ENCODE measurements at places on chromosomes 7 and 10.

DNA sequence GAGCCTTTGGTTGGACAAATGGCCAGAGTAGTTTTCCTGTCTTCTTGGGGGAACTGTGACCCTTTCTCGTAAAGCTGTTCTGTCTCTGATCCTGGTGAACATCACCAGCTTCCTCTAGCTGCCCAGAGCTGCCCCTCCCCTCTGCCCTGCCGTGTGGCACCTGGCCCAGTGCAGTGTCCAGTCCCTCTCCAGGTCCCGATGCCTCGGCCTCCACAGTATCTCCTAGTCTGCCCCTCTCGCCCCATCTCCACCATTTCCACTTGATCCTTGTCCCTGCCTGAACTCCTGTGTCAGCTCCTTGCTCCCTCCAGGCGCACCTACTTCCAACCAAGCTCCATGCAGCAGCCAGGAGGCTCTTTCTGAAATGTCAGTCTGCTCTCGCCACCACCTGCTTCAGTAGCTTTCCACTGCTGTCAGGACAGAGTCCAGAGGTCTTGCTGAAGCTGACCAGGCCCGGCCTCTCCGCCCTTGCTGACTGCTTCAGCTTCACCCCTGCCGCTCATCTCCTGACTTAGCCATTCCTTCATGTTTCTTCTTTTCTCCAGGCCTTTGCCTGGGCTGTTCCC, 133.6 kb downstream of the GRK5 start:
- no peak for DNase-seq

- no peak for DNase-seq
Observed at GRCh38 chr7:79749856-79750255, 296.4 kb upstream of the MAGI2 start.

- DNase-seq: no peak
Observed at GRCh38 chr7:15418264-15418663, 143.6 kb downstream of the AGMO start.

DNA sequence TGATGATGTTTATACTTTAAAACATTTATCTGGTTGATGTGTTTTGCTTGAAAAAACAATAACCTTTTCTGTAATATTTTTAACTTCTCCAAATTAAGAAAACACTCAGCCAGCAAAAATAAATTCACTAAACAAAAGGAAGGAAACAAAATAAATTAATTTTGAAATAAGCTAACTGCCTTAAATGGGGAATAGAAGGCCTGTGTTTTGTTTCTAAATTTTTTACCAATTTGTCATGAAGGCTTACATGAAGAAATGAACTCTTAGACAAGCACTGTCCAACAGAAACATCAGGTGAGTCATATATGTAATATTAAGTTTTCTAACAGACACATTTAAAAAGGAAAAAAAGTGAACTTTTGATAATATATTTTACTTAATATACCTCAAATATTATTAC, 68.5 kb downstream of the LRRN3 start:
- no peak for DNase-seq

GRCh38 chr7:98470485-98471240, 69.8 kb upstream of the BAIAP2L1 start:
- no peak for DNase-seq

DNA sequence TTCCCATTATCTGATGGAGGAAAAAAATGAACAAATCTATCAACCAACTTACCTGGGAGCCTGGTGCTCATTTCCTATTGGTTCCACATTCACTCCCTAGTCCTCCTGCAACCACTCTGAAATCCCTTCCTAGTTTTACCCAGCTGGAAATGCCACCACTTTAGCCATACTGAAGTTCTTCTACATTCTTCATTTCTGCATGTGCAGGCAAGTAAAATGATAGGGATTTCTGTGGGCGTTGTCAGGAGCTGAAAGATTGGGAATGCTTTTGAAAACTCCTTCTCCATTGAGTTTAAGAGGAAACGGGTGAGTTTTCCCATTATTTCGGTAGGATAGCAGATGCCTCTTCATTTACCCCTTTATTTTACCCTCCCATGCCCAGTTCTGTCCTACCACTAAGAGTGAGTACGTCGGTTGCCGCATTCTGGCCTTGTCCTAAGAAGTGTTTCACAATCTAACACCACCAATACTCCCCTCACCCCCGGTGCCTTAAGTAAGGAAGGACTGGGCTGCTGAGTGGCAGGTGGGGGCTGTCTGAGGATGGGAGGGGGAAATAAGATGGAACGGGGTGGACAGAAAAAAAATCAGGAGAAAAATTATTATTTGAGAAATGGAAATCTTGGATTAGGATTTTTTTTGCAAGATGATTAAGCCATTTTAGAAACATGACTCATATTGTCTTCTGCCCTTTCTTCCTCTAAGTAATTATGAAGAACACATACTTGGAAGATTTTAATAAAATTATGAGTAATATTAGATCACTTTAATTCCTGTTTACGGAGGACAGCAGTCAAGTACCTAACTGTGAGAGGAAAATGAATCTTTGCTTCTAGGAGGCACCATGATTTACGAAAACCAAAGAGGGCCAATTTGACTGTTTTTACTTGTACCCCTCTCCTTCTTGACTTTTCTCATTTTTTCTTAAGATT, 13.2 kb upstream of the TAS2R60 start:
- DNase-seq: no peak

DNA sequence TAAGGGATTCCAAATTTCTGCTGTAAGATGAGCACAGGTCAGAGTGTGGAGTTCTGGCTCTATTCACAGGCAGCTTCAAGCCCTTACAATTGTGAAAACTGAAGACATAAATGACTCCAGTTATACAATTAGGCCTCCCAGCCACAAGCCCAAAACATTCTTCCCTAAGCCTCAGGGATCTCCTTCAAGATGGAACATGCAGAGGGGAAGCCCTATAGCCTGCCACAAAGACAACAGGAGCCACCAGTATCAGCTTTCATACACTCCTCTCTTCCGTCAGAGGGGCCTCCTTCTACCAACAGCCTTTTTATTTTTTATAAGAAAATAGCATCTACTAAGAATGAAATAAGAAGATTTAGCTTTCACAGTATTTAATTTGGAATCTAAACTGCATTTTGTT, 46.5 kb downstream of the DLD start:
- no peak for DNase-seq

GRCh38 chr10:107126512-107127065, 37.9 kb downstream of the SORCS1 start:
- no peak for DNase-seq

DNA sequence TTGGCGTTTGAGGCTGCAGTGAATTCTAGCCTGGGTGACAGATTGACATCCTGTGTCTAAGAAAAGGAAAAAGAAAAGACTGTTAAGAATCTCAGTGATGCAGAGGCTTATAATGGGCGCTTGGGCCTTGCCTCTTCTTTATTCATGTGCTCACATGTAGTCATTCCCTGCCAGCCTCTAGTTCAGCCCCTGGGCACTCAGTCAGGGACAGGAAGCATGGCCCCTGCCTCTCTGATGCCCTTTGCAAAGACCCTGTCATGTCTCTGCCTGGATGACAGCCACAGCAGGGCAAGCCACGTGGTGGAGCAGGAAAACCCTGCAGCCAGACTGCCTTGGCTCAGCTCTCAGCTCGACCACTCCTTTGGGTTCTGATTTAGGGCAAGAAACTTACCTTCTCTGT, 368.9 kb downstream of the RPS24 start:
- no peak for DNase-seq

DNA sequence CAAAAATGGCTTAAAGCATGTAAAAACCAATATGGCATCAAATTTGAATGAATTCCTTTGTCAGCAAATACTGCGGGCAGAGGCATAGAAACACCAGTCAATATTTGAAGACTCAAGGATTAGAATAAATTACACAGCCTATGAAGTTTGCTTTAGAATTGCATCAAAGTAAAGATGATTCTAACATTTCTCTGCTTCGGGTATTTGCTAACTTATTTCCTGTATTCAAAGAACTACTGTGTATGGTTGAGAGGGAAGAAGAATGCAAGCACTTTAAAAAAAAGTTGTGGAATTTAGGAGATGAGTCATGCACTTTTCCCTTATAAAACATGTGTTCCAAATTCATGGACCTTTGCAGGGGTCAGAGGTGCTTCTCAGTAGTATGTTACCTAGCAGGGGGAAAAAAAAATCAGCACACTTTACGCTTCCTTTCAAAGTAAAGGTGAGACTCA, 90.1 kb downstream of the PIP4K2A start:
- DNase-seq: no peak

DNA sequence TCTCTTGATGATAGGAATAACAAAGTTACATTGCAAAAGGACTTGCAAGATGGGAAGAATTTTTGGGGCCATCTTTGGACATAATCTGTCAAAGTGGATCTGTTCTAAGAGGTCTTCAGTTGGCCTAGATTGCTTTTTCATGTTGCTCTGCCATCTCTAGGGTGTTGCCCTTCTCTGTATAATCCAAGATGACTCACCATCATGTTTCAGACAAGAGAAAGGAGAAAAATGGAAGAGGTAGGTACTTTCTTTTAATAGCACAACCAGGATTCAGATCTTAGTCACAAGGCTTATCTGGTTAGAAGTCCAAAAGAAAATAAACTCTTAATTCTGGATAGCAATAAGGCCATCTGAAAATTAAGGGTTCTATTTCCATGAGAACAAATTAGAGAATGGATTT, 38.7 kb upstream of the FOXP2 start:
- no peak for DNase-seq

- DNase-seq: no peak
Observed at GRCh38 chr7:44963364-44964290, 15.2 kb downstream of the MYO1G start.

DNA sequence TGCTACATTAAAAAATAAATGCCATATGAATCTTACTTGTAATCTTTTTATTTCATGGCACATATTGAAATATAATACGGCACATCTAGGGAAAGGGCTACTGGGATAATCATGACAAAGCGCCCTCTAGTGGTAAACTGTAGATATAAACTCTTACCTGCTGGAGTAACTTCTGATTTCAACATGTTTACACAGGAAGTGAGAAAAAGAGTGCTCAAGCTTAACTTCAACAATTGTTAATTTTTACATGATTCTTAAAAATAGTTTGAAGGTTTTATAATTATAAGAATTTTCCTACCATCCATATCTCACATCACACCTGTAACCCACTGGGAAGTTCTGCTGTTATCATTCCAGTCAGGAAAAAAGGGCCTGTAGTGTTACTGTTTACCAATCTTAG, 2.0 kb upstream of the HEPACAM2 start:
- DNase-seq: no peak

GRCh38 chr10:16195178-16195769, 241.5 kb upstream of the PTER start:
- DNase-seq: no peak

DNA sequence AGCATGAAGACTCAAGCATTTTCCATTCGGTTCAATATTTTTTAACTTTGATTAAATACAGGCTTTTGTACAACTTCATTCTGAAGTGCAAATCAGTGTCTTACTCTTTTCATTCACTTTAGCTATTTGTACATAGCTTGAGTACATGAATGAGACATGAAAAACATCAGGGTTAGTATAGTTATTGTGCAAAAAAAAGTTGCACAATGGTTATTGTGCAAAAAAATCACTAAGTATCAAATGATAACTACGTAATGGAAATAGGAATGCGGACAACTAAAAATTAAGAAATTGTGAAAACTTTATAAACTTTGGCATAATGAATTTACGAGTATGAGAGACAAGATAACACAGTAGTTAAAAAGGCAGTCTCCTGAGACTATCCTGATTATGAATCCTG, 442.9 kb downstream of the ARL4A start:
- DNase-seq: no peak

- no peak for DNase-seq
Observed at GRCh38 chr7:95910341-95910740, 138.0 kb downstream of the DYNC1I1 start.

DNA sequence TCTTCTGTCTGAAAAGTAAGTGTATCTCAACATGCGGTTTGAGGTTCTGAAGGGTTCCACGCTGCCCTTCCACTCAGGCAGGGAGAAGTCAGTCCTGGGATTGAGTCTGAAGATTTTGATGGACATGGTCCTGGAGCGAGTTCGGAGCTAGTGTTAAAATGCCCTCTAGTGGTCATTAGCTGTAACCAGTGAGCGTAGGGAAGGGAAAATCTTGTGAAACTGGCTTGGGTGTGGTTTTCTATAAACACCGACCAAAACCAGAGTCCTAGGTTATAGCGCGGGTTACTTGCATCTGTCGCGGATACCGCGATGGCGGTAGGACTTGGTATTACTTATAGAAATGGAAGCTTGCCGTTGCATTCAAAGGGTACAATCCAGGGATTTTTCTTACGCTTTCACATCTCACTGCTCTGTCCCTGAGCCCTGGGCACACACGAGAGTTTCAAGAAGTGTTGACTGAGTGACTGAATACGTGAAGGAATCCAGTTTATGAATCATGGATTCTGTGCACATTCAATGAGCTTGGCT, 348.2 kb upstream of the C7orf33 start:
- no peak for DNase-seq

GRCh38 chr10:29950391-29950790, 109.0 kb downstream of the JCAD start:
- DNase-seq: no peak

DNA sequence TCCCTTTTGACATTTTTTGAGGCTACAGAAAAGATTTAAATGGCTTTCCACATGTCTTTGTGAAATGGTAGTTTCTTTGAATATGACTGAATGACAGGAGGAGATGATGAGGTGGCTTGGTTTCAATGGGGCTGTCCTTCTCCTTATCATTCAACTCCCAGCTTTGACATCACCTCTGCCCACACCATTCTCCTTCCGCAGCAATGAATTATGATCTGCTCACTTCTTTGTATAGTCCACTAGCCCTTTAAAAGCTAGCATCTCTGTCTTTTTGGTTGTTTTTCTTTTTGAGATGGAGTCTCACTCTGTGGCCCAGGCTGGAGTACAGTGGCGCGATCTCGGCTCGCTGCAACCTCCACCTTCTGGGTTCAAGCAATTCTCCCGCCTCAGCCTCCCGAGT, 31.7 kb downstream of the DCLRE1A start:
- no peak for DNase-seq

DNA sequence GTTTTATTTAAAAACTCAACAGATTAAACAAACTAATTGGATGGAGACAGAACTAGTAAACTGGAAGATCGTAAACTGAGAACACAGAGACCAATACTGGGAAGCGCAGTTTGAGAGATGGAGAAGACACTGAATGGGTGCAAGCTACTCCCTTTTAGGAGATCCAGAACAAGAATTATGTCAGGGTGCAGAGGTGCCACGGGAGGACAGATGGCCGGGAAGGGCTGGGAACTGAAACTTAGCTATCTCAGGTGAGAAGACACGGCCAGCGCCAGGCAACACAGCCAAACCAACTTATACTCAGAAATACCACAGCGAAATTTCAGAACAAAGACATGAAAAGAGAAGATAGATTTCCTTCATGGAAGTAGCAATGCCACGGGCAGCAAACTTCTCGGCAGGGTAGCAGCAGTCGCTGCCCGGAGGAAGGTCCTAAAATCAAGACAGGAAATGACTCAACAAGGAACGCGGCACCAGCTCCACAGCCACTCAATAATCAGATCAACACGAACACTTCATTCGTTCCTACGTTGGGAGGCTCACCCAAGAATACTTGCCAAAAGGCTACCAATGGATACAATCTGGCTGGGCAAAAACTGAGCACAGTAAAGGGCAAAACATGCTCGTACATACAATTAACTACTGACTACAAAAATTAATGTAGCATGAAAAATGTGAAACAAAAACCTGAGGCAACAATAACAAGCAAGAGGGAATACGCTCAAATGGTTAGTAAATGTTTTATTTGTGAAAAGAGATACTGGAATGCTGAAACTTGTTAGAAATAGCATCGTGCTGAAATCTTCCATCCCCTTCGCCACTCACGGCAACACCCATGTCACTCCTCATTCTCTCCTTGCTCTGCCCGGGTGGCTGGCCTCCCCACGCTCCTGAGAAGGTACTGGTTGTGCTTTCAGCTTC, 2.2 kb upstream of the LRRC27 start:
- DNase-seq: no peak

- no peak for DNase-seq
Observed at GRCh38 chr7:27051451-27051850, 44.3 kb downstream of the HOXA1 start.

All from osteocyte (in vitro differentiated cells).